AG09309 (cell line): ENCODE measurements at places on chromosomes 2 and 18.

DNA sequence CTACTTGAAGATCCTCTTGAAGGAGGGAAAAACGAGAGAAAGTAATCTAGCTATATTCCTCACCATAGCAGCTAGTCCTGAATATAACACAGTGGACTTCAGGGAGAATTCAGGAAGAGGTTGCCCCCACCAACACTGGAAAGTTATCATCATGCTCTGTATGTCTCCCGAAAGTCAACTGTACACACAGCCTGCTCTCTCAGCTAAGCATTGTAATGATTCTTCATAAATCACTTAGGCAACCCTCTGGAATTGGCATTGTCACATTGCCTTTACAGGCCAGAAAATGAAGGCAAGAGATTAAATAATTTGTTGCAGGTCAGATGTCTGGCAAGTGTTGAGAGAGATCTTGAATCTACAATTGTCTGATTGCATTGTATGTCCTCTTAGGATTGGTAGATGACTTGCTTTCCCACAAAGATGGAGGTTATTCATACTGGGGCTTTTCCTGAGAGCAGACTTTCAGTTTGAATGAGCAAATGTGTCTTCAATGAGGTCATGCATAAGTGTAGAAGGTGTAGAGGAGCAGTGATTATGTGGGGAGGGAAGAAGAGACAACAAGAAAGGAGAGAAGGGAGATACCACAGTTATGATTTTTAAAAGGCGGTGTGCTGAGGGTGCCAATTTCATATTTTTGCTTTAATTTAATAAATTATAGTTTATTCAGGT is 667.2 kb downstream of the DCDC2C start:
- DNase-seq: no peak

- DNase-seq: no peak
These were observed 514.4 kb upstream of the HS6ST1 start for GRCh38 chr2:128832946-128833663.

GRCh38 chr2:223815186-223815883 is 22.0 kb downstream of the AP1S3 start:
- DNase-seq: peak; percentile 79

- no peak for DNase-seq
These were observed 63.5 kb upstream of the RAPGEF4 start for GRCh38 chr2:172672114-172672513.

GRCh38 chr18:45057955-45058600 is 377.4 kb downstream of the SETBP1 start:
- no peak for DNase-seq

GRCh38 chr2:29012211-29012681 is 31.1 kb downstream of the TOGARAM2 start:
- DNase-seq: no peak

GRCh38 chr2:207825978-207826377 is 56.3 kb upstream of the FZD5 start:
- DNase-seq: no peak

DNA sequence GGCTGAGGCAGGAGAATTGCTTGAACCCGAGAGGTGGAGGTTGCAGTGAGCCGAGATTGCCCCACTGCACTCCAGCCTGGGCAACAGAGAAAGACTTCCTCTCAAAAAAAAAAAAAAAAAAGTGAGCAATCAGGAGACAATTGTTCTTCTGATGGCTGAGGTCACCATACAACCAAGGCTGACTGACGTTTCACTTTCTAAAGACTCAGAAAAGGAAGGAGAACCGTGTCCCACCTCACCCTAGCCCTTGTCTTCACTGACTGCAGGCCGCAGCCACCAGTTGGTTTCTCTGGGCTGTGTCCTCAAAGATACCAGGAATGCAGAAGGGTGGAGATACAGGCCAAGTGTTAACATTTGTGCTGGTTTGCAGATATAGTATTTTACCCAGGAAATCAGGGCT is 7.7 kb upstream of the SLC35F6 start:
- DNase-seq: no peak

- no peak for DNase-seq
These were observed 28.1 kb upstream of the SPP2 start for GRCh38 chr2:234022424-234022823.

DNA sequence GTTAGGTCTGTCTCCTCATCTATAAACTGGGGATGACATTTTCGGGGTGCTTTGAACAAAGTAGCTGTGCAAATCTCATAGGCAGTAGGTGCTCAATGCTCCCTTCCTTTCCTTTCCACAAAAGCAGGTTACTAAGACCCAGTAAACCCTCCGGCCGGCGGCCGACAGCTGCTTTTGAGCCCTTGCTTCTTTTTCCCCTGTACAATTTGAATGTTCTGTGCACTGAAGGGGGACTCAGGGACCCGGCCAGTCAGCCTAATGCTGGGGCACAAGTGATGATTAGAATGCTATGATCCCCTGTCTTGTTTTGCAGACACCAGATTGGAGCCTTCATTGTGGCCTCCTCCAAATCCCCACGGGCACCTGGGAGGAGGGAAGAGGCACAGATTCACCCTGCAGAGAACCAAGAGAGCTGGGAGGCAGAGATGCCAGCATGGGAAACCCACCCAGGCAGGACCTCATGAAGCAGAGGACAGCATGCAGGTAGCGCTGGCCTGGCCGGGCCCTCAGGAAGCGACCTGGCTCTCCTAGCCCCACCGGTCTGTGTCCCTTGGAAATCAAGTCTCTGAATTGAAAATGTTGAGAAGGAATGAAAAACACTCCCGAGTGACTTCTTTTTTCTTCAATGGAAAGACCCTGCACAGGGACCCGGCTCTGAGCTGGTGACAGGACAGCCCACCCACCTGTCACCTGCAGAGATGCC is 128.6 kb upstream of the HDAC4 start:
- no peak for DNase-seq

- DNase-seq: no peak
These were observed 508.9 kb upstream of the POU3F3 start for GRCh38 chr2:104344985-104345384.

- no peak for DNase-seq
These were observed 155.5 kb downstream of the IKZF2 start for GRCh38 chr2:212995920-212996319.

- DNase-seq: no peak
These were observed 327.9 kb downstream of the LPIN1 start for GRCh38 chr2:12074126-12074844.

DNA sequence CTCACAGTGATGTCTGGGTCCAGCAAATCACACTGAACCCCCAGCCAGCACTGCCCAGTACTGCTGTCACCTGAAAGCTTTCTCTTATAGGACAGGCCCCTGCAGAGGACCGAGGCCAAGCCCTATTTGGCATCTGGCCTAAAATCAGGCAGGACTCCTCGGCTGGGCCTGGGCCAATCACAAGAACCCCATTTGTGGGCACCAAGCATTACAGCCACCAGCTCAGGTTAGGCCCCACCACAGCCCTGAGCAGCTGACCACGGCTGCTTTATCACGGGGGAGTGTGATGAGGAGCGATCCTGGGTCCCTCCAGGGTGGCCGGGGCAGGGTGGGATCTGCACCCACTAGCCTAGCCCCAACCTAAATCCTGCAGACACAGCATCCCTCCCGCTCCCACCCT is 8.2 kb downstream of the BIN1 start:
- DNase-seq: no peak

DNA sequence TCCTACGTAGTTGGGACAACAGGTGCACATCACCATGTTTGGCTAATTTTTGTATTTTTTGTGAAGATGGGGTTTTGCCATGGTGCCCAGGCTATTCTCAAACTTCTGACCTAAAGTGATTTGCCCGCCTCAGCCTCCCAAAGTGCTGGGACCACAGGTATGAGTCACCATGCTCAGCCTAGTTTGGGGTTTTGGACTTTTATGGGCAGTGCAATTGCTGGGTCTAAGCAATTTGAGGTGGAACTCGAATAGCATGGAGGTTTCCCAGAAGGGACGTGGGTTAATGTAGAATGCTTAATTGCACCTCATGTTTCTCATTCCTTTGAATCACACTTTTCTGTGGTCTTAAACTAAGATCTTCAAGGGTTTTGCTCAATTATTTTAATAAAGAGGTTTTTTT is 102.3 kb upstream of the EPHA4 start:
- DNase-seq: no peak

GRCh38 chr18:11570769-11571412 is 38.5 kb upstream of the SLC35G4 start:
- DNase-seq: no peak

DNA sequence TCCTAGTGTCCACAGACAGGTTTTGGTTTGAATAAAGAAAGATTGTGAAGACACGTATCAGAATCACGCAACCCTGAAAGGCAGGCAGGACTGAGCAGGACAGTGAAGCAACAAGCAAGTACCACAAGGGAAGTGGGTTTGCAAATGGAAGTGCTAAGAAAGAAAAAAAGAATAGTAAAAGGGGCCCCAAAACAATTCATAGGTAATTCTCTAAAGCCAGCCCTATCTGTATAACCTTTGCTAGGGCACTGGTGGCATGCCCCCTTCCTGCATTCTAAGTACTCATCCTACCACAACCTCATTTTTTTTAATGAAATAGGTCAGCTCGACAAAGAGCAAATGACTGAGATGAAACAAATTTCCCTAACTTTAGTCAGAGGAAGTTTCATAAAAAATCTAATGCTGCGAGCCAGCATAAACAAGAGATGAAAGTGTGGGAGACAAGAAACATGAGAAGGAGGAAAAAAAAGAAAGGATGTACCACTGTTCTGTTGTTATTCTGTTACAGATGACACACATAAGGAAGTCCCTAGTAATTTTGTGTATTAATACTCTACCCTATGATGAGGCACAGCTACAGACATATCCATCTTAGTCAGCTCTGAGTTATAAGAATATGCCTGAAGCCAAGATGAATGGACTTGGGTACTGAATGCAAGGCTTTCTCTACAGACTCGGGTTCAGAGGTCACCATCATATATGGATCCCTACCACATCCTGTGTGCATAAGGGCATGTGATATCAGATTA is 32.2 kb downstream of the IKZF2 start:
- peak; percentile 55 for DNase-seq

- DNase-seq: no peak
These were observed 102.8 kb upstream of the UBXN4 start for GRCh38 chr2:135638825-135639224.

DNA sequence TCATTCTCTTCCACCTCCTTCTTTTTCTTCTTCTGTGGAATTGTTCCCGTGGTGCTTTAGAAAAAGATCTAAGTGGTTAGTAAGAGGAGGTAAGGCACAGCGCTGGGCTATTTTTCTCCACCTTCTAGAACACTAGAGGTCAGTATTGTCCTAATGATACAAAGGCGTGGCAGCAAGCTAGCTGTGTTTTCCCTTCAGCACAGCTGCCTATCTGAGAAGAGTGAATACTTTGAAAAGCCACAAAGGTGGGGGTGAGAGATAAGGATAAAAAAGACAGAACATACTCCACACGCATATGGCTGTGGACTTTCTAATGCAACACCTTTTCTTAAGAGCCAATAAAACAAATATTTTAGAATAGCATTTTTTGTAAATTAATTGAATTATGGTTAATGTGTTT is 2.1 kb downstream of the CNTNAP5 start:
- no peak for DNase-seq

DNA sequence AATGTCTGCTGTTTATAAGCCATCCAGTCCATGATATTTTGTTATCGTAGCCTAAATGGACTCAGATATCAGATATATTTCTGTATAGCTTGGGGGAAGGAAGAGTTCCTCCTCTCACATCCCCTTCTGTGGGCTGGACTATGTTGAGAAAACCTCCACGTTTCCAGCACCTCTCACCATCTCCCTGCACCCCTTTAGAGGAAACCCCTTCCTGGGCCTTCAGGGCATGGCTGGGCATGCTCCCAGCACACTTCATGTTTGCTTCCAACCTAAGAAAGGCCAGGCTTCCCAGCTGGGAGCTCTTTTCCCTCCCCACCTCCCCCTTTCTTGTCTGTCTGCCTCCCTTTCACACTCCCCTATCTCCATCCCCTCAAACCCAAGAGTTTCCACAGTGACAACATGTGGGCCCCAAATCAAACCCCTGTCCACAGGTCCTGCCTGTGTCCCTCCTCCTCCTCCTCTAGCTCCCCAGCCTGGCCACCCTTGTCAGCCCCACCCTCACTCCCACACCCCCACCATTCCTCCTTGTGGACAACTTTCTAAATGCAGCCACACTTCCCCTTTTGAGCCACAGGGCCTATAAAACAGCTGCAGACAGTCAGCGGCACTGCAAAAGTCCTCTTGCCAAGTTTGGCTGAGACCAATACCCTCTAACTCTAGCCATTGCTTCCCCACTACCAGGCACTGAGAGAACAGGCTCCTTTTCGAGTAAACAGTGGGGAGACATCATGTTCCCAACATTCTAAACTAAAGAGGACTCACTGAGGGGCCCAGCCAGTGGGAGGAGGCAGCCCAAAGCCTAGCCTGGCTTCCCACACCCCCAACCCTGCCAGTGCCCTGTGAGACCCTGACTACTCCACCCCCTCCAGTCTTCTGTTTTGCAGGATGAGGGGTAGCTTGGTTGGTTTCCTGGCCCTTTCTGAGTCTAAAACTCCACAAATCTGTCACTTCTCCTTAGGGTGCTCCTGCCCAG is 120.5 kb downstream of the ZFP36L2 start:
- DNase-seq: no peak

- DNase-seq: no peak
These were observed 109.4 kb downstream of the NRXN1 start for GRCh38 chr2:50922506-50922905.

GRCh38 chr2:212274215-212274614 is 264.4 kb downstream of the ERBB4 start:
- no peak for DNase-seq

DNA sequence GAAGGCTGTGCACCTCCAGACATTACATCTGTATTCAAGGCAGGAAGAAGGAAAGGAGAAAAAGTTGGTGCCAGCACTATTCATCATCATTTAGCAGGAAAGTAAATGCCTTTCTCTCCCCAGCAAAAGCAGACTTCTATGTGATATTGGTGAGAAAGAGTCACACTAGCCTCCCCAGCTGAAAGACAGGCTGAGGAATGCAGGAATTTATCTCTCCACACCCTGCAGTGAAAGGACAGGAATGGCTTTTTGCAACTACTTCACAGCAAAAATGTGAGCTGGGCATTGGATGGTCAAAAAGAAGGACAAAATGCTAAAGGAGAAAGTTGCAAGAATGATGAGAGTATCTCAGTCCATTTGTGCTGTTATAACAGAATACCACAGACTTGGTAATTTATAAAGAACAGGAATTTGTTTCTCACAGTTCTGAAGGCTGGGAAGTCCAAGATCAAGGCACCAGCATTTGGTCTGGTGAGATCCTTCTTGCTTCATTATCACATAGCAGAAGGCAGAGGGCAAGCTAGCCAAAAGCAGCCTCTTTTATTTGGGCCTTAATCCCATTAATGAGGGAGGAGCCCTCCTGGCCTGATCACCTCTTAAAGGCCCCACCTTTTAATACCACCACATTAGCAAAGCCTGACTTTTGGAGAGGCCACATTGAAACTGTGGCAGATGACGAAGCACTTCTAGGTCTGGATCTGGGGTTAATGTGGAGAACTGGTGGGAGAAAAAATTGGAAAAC is 388.1 kb upstream of the SLC14A2 start:
- DNase-seq: no peak

- DNase-seq: no peak
These were observed 41.8 kb downstream of the INPP4A start for GRCh38 chr2:98486374-98486981.

GRCh38 chr2:459931-460330 is 172.0 kb upstream of the ALKAL2 start:
- DNase-seq: no peak
